ENCODE measurements at places on chromosomes 16 and 17.

DNA sequence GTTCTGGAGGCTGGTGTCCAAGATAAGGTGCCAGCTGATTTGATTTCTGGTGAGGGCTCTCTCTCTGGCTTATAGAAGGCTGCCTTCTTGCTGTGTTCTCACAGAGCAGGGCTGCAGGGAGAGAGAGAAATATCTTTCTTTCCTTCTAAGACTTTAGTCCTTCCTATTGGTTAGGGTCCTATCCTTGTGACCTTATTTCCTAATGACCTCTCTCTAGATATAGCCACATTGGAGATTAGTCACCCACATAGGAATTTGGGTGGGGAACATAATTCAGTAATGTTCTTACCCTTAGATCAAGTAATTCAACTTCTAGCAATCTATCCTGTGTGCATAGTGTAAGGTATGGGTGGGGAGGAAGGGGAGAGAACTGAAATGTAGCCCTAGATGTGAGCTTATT lies 18.0 kb upstream of the ABCA5 start:
- DNase-seq: no peak

GRCh38 chr16:46927273-46927672 lies 43.1 kb downstream of the GPT2 start:
- no peak for DNase-seq

- DNase-seq: no peak
These were observed 10.4 kb upstream of the KATNB1 start for GRCh38 chr16:57725151-57725550.

GRCh38 chr16:88713054-88713453 lies 6.8 kb downstream of the CTU2 start:
- no peak for DNase-seq

- DNase-seq: no peak
These were observed 33.1 kb upstream of the MEIOC start for GRCh38 chr17:44623070-44623725.

DNA sequence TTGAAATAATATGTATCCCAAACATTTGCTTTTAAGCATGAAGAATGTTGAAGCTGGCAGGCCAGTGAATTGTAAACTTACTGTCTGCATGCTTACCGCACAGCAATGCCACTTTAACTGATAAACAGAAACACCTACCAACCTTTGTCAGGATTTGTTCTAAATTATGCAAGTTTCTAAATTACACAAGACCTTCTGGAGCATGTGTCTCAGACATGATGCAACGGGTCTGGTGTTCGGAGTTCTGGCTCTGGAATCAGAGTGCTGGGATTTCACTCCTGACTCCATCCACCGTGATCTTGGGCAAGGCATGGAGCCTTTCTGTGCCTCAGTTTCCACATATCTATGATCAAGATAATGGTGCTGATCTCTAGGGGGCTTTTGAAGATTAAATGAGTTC lies 111.2 kb downstream of the CCT6B start:
- no peak for DNase-seq

DNA sequence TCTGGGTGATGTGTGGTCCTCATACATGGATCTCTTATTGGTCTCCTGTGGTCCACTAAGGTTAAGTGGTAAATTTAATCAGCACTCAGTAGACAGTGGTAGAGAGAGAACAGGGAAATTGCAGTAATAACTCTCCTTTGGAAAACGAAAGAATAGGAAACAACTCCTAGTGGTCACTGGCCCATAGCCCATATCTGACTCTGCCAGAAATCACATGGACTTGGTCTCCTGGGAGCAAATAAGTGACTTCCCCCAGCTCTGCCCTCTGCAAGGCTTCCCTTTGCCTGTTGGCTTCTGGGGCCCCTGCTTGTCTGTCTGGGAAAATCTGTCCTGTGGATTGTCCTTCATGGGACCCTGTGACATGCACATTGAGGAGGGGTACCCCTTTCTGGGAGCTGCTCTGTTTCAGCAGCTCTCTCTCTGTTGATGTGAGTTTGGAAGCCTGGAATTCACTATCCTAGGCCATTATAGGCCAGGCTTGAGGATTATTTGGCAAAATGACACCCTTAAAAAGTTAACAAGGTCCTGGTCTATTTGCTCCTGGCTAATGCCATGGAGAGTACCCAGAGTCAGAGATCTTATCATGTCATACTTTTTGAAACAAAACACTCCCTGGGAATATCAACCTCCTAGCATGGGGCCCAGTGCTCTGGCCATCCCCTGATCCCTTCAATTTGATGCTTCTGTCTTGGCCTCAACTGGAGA lies 58.0 kb upstream of the HNF1B start:
- no peak for DNase-seq

DNA sequence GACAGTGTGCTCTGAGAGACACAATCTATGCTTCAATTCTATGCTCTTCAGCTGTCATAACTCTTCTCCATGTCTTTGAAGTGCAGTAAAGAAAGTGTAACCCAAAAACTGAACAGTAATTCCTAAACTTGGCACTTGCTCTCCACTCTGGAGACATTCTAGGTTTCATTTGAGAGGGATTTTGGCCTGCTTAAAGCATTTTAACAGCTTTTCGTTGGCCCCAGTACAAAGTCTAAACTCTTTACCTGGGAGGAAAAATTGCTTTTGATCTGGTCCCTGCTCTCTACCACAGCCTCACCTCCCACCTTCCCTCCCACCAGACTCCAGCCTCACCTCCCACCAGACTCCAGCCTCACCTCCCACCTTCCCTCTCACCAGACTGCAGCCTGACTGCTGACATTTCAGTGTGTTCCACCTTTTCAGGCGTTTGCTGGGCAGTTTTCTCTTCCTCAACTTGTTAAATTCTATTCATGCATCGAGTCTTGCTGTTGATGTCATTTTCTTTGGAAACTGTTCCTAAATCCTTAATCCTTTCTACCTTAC lies 132.6 kb downstream of the RPTOR start:
- no peak for DNase-seq

DNA sequence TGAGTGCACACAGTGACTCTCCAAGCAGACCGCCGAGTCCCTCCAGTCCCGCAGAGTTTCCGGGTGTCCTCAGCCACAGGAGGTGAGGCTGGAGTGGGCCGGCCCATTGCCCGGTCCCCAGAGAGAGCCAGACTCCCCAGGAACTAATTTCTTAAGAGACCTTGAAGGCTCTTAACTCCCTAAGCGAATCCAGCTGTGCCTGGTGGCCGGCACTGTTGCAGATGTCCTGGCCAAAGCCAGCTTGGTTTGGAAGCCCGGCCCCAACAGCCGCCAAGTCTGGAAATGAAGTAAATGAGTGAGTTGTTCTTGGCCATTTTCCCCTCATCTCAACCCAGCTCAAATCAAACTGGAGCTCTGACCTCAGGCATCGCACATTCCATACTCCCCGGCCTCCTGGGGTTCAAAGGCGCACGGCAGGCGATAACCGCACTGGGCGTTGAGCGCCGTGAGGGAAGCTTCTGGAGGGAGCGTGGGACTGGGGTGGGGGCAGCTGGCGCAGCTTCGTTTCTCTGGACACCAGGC lies 42.0 kb downstream of the CMIP start:
- DNase-seq: no peak

DNA sequence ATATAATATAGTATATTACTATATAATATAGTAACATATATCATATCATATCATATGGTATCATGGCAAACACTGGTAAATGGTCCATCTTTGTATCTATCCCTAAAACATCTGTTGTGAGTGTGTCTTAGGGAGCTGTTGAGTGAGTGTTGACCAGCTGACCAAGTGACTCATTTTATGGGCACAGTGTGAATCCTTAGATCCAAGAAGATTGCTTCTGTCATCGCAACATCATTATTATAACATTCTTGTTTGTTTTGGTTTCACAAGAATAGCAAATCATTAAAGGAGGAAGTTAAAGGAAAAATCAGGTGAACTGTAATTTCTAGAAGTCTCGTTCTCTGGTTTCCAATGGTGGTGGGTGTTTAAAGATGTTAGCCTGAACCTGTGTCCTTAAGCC lies 11.7 kb upstream of the MAF start:
- no peak for DNase-seq

DNA sequence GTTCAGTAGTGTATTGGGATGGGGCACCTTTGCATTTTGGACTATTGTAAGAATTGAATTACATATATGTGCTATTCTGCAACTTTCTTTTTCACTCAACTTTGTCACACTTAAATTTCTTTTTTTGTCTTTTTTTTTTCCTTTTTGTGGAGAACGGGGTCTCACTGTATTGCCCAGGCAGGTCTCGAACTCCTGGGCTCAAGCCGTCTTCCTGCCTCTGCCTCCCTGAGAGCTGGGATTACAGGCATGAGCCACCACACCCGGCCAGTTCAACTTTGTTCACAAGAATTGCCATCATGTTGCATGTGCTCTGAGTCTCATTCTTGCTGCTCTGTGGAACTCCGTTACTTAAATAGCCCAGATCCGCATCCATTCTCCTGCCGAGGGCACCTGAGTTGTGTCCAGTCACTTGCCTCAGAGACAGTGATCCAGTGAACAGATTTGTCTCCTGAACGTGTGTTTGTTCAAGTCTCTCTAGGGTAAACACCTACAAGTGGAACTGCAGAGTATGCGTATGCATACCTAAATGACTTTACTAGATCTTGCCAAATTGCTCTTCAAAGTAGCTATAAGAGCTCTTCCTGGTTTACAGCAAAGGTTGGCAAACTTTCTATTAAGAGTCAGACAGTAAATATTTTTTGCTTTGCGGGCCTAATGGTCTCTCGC lies 3.4 kb upstream of the SLC38A10 start:
- DNase-seq: no peak

DNA sequence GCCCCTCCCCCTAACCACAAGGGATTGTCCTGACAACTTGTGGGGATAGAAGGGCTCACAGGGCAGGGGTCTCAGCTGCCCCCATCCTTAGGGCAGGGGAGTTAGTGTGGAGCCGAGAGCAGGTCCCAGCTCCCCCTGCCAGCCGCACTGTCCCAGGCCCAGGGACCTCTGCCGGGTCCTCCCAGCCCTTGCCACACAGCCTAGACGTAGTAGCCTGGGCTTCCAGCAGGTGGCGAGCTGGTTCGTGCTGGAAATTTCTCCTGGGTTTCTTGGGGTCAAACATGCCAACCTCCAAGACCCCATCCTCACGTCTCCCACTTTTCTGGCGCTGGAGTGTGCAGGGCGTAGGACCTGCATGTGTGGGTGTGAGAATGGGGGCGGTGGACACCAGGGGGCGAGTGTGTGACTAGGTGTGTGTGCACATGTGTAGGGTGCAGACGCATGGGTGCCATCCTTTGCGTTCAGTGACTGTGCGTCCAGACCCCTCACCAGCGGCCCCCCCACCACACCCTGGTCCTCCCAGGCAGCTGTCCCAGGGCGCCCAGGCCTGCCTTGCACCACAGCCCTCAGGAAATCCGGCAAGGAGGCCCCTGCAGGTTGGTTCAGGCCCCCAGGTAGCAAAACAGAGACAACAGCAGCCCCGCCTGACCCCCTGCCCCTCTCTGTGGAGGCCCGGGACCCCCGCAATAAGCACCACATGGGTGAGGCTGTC lies 29.5 kb downstream of the SBK1 start:
- peak; percentile 29 for DNase-seq

GRCh38 chr16:71259086-71259485 lies 28.6 kb upstream of the HYDIN start:
- DNase-seq: no peak

DNA sequence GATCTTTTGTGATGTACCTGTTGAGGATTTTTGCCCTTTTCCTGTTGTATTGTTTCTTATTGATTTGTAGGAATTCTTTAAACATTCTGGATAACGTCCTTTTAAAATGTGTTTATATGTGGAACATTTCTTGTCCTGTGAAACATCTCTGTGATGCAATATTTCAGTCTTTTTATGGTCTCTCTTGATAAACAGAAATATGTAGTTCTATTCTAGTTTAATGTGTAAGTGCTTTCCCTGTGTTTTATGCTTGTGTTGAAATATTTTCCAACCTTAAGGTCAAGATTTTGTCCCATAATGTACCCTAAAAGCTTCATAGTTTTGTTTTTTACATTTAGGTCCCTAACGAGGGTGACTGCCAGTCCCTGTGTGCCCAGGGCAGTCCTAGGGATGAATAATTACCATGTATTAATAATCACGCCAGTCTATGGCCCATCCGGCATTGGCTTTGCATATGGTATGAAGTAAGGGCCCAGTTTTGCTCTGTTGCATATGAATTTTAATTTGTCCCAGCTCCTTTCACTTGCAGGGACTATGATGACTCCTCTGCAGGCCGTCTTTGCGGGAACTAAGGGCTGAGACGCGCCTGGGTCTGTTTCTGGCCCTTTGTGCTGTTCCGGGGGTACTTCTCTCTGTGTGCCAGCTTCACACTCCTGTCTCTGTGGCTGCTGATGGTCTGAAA lies 44.2 kb downstream of the RPTOR start:
- DNase-seq: no peak

- no peak for DNase-seq
These were observed 1.2 kb downstream of the BCAR1 start for GRCh38 chr16:75250089-75250808.

DNA sequence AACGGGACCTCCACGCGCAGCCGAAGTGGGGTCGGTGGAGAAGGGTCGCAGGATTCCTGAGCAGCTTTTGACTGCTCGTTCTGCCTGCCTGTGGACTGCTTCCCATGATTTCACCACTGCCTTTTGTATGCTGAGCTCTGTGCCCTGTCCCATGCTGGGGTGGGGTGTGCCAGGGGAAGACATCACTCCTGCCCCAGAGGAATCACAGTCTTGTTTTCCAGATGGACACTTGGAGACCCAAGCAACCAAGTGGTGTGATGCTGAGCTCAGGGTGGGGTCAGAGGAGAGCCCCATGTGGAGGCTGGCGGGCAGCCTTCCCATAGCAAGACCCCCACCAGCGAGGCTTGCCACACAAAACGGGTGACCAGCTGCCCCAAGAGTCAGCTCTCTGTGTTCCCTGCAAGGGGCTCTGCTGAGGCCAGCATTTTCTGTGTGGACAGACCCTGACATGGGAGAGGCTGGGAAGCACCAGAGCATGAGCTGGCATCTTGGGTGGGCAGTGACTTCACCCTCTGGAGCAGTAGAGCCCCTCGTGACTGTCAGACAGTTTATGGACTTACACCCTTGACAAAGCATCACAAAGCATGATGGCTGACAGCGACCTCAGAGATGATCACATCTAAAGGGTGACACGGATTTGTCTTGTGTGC lies 111.9 kb downstream of the GNAO1 start:
- DNase-seq: no peak

Measured in effector memory CD8-positive, alpha-beta T cell (primary cell).